ENCODE measurements at places on chromosomes 1 and 21.

DNA sequence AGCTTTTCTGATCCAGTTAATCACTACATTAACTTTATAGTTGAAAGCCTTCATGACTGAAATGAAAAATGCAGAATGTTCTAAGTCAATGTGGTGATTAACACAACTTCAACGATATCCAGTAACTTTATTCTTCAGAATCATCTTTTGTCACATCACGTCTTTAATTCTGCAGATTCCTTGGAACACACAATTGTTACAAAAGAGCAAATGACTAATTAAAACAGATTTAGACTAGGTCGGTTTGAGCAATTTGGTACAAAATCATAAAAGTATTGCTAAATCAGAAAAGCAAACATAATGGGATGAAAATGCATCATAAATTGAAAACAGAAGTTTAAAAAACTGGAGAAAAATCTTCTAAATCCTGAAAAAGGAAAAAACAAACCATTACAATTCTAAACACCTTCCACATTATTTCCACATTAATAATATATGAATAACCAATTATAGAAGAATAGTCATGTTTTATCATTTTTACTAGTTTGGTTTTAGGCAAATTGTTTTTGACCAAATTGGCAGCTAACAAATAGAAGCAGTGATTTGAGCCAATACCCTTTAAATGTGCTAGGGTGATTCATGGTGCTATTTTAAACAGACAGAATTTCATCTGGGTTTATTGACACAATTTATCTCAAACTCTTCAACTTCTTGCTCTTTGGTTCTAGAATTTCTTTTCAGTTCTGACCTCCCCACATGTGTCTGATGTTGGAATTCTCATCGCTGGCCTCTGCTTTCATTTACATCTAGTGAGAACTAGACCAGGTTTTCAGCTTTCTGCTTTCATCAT lies 468.1 kb upstream of the PTBP2 start:
- DNase-seq = no peak

DNA sequence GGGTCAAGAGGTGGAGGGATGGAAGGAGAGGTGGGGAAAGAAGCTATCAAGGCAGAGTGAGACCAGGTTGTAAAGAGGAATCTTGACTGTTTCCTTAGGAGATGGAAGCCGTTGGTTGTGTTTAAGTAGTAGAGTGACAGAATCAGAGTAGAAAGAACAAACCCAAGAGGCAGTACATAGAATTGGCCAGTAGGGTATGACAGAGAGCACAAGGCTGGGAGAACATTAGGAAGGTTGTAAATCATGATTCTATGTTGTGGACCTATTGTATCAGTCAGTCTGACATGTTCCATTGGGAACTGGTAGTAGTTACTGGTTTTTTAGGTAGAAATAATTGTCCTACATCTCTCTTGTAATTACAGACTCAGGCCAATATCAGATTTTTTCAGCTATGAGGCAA lies 486.9 kb upstream of the USP24 start:
- no peak for DNase-seq

- DNase-seq = no peak
Observed at GRCh38 chr1:236834876-236835275, 39.8 kb downstream of the MTR start.

DNA sequence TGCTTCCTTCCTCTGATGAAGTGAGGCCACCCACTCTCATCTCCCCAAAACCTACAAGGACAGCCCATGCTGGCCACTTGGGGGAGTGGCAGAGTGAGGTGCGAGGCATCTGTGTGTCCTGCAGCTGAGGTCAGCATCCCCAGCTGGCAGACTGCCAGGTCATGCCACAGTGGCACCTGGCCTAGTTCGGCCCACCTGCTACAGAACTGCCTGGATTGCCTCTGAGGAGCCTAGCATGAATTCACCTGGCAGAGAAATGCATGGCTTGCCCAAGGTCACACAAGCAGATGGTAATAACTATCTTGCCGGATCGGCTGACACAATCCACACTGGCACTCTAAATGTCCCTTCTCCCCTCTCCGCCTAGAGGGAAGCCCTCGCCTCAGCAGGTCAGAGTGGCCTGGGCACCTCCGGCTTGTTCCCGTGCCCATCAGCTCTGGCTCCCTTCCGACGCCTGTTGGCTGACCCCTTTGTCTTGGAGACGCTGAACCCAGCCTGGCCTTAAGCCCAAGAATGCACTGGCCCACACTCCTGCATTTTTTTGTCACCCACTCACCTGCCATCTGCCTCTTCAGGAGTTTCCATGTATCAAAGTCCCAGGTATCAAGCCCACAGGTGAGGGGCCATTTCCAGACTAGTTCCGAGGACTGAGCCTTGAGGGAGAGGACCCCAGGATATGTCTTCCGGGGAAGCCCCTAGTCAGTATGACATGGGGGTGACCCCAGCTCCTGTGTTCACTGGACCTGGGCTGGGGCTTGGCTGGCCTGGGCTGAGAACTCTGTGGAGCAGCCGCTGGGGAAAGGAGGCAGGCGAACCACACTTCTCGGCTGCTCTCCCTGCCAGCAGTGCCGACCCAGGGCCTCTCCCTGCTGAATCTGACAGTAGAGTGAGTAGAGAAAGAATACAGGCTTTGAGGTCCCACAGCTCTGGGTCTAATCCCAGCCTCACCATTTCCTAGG lies 21.7 kb downstream of the ECE1 start:
- no peak for DNase-seq

DNA sequence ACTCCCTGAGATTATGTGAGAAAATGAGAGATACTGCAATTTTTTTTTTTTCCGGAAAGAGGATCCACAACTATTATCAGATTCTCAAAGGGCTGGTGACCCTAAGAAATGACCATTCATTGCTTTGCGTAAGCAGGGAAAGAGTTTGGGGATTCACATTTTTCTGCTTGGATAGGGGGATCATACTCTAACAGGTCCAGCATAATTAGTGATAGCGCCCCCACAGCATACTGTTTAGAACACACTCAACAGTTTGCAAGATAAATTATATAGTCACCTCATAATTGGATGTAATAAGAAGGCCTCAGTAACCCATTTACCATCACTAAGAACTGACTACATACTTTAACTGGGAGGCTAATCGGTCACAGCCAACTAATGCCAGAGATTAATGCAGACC lies 1.9 kb downstream of the CCT3 start:
- no peak for DNase-seq

DNA sequence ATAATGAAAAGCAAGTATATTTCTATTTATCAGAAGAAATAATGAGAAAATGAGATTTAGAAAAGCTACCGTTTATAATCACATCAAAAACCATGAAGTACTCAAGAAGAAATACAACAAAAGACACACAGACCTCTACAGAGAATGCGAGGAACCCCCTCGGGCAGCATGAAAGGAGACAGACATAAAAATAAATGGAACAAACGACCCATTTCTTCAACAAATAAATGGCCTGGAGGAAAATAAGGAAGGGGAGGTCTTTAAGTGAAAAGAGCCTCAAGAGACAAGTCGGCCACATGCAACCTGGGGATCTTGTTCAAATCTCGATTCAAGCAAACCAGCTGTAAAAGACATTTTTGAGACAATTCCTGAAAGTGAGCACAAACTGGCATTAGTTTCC lies 6.0 kb downstream of the CFAP74 start:
- DNase-seq = no peak

GRCh38 chr1:113042285-113043143 lies 30.5 kb upstream of the LRIG2 start:
- peak; percentile 6 for DNase-seq

- no peak for DNase-seq
Observed at GRCh38 chr1:58779801-58780382, 4.0 kb downstream of the JUN start.

Data from stimulated activated CD4-positive, alpha-beta T cell treated with anti-CD3 and anti-CD28 coated beads, Interleukin-2, amount 100 ng/mL, for 48 hours (primary cell).